NCI-H1105 treated with DMSO at 0.1 percent for 48 hours (cell line): ENCODE measurements at places on chromosomes 6 and 20.

DNA sequence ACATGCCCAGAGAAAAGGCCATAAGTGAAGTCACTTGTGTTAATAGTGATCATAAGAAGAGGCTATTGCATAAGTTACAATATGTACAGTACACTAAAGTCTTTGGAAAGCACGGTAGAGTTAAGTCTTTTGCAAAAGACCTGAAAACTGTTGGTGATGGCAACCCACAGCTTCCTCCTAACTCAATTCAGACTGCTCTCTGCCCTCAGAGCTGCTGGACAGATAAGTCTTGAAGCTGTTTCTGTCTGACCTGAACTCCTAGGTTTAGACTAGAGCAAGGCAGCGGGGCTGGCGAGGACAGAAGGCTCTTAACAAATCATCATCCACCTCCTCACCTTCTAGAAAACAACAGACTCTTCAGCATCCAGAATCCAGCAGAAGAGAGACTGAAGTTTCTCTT lies 125.4 kb downstream of the CD24 start:
- DNase-seq = no peak

GRCh38 chr6:26473758-26474438 lies 16.1 kb downstream of the BTN2A1 start:
- peak; percentile 96 for DNase-seq

DNA sequence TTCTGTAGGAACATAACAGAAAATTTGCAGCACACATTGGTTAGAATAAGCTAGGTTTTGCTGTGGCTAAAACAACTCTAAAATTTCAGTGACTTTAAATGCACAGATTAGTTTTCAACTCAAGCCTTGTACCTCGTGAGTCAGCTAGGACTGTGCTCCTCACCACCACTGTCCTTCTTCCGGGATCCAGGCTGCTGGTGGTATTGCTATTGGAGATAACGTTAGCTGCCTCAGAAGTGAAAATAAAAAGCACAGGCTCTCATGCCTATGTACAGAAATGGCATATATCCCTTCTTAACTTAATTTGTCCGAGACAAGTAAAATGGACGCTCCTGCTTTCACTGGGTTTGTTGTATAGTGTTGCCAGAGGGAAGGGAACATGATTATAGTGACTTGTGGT lies 931.1 kb upstream of the EYS start:
- no peak for DNase-seq

DNA sequence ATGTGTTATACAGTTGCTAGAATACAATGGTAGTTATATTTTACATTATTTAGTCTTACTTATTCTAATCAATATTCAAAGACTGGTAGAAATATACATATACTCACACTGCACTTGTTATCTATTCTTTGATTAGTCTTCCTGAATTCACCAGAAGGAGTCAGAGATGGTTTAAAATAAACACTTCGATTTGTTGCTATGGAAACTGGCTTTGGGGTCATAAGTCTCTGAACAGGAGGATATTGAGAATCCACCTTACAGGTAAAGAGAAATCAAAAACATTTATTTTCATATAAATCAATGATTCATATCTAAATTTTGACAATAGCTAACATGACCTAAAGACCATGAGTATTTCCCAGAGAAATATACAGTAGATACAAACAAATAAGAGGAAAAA lies 41.6 kb downstream of the NUP153 start:
- DNase-seq = no peak
